ENCODE measurements at places on chromosomes 13 and 19.

DNA sequence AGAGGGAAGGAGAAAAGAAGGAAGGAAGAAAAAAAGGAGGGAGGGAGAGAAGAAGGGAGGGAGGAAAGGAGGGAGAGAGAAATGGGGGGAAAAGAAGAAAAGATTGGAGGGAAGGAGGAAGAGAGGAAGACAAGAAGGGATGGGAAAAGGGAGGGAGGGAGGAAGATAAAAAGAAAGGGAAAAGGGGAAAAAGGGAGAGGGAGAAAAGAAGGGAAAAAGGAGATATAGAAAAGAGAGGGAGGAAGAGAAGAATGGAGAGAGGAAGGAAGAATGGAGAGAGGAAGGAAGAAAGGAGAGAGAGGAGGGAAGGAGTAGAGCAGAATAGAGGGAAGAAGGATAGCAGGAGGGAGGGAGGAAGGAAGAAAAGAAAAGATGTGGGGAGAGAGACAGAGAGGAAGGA, 334.6 kb downstream of the TSHZ3 start:
- DNase-seq: no peak

GRCh38 chr19:55640043-55640576, 692 bp upstream of the ZNF580 start:
- DNase-seq: peak; percentile 75

DNA sequence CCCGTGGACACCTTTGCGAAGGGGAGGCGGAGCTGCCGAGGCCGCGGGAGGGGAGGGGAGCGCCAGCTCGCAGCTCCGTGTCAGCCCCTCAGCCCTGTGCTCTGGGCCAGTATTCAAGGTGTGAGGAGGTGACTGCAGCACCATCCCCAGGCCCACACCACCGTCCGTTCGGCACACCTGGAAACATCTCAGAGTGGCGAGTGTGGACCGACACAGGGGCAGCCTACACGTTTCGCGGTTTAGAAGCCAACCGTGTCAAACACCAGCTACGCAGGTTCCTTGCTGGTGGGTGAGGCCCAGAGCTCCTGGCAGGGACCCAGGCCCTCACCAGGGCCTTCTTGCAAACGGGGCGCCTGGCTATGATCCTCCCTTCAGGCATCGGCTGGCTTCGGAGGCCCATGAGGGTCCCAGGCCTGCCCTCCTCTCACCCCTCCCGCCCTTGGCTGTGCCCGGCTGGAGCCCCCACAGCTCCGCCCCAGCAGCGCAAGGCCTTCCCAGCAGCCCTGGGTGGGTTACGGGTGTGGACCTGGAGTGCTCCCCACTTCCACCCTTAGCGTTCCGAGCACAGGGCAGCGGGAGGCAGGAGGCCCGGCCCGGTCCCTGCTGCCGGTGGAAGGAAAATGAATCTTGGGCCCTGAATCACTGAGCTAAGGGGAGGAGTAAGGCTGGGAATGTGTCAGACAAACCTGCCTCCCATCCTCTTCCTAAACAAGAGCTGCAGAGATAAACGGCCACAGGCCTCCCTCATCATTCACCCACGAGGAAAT, 1.2 kb downstream of the C13orf46 start:
- no peak for DNase-seq

- no peak for DNase-seq
Measured at GRCh38 chr13:80563439-80563838, 222.5 kb upstream of the SPRY2 start.

GRCh38 chr13:97495678-97496077, 61.7 kb downstream of the RAP2A start:
- DNase-seq: no peak

- DNase-seq: peak; percentile 20
Measured at GRCh38 chr19:16202320-16203255, 4.9 kb downstream of the AP1M1 start.

- no peak for DNase-seq
Measured at GRCh38 chr13:22883956-22884355, 296.8 kb upstream of the SGCG start.

DNA sequence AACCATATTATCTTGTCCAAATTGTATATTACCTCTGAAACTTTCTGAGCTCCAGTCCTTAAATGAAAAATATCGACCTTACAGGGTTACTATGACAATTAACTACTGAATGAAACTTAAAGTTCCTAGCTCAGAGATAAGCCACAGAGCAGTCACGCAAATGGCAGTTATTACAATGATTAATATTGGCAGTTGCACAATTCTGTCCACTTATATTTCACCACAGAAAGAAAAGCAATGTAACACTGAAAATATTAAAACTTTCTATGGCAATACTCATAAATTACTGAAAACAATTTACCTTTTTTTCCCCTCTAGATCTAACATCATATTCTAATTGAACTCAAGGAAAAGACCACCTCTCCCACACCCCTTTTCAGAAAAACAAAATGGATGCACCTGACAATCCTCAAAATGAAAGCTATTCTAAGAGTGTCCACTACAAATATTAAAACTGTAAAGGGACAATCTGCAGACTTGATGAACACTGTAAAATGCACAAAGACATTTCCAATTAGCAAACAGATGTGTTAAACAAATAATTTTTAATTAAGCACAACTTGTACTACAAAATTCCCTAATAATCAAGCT, 14.6 kb downstream of the LNX2 start:
- DNase-seq: no peak

- peak; percentile 56 for DNase-seq
Measured at GRCh38 chr13:97235549-97236231, 13.6 kb downstream of the MBNL2 start.

GRCh38 chr13:81383444-81383843, 1042.5 kb upstream of the SPRY2 start:
- DNase-seq: no peak

DNA sequence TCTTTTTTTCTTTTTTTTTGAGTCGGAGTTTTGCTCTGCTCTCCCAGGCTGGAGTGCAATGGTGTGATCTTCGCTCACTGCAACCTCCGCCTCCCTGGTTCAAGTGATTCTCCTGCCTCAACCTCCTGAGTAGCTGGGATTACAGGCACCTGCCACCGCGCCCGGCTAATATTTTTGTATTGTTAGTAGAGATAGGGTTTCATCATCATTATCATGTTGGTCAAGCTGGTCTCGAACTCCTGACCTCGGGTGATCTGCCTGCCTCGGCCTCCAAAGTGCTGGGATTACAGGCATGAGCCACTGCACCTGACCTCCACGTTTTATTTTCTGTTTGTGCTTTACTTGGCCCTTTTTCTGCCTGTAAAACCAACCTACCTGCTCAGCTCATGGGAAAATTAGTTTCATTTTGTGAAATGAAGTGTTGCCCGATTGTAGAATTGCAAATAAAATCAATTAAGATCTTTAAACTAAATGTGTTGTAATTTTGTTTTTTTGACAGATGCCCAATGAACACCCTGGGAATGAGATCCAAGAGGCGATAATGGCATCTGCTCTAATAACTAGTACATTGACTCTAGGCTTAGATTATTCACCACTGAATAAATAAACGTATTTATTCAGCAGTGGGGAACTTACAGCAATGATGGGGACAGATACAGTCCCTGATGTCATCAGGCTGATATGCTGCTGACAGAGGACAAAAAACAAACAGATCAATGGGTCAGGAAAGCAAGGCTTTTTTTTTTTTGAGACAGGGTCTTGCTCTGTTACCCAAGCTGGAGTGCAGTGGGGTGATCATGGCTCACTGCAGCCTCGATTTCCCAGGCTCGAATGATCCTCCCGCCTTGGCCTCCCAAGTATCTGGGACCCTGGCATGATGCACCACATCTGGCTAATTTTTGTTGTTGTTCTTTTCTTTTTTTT, 2.2 kb upstream of the RAB11B start:
- DNase-seq: no peak

DNA sequence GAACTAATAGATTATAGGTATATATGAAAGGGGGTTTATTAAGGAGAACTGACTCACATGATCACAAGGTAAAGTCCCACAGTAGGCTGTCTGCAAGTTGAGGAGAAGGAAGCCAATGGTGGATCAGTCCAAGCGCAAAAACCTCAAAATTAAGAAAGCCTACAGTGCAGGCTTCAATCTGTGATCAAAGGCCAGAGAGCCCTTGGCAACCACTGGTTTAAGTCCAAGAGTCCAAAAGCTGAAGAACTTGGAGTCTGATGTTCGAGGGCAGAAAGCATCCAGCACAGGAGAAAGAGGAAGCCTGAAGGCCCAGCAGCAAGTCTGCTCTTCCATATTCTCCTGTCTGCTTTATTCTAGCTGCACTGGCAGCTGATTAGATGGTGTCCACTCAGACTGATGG, 721.3 kb upstream of the PCDH9 start:
- DNase-seq: no peak

DNA sequence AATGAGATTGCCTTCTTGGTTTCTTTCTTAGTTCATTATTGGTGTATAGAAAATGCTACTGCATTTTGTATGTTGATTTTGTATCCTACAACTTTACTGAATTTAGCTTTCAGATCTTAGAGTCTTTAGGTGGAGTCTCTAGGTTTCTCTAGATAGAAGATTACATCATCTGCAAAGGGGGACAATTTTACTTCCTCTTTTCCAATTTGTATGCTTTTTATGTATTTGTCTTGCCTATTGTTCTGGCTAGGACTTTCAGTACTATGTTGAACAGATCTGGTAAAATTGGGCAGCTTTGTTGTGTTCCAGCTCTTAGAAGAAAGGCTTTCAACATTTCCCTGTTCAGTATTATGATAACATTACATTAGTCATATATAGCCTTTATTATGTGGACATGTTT, 101.0 kb upstream of the SPRY2 start:
- DNase-seq: no peak

DNA sequence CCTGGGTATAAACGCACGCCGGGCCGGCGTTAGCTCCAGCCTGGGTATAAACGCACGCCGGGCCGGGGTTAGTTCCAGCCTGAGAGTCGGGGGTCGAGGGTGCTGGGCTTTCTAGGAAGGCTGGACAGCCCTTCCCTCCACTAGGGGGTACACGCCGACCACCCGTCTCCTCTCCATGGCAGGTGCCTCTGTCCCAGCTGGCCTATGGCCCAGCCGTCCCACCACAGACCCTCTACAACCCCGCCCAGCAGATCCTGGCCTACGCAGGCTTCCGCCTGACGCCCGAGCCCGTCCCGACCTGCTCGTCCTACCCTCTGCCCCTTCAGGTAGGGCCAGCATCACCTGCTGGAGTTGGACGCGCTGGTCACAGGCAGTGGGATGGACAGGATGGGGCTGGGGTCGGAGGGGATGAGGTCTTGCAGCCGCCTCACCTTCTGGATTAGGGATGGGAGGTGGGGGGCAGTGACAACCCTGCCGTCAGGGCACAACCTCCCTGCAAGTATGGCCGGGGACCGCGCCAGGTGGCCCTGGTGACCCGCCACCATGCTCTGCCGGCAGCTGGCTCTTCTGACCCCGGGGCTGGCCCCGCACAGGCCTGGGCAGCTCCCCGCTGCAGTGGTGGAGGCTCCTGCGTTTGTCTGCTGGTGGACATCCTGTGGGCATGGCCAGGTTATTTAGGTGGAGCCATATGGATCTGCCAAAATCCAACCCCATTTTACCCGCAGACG, 45.8 kb downstream of the TMEM255B start:
- no peak for DNase-seq

DNA sequence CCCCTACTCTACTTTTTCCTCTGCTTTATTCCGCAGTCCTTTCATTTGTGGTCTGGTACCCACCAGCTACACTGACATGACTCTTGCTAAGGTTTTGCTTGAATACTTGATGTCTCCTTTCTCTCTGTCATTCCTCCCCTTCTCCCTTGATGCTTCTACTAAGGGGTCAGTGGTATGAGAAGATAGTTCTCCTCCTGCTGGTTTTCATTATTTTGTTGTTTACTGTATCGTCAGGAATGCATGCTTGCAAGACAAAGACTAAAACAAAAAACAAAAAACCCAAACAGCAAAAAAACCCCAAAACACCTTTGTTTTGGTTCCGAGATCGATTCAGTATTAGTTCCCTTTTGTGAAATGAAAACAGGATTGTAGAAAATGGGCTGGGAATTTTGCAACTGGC, 59.5 kb downstream of the PCCA start:
- no peak for DNase-seq

DNA sequence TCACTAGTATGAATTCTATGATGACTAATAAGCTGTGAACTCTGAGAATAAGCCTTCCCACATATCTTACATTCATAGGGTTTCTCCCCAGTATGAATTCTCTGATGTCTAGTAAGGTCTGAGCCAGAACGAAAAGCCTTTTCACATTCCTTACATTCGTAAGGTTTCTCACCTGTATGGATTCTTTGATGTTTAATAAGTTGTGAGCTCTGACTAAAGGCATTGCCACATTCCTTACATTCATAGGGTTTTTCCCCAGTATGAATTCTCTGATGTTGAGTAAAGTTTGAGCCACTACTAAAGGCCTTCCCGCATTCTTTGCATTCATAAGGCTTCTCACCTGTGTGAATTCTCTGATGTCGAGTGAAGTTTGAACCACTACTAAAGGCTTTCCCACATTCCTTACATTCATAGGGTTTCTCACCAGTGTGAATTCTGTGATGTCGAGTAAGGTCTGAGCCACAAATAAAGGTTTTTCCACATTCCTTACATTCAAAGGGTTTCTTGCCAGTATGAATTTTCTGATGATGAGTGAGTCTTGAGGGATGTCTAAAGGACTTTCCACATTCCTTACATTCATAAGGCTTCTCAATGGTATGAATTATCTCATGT, 30.7 kb upstream of the ZFP82 start:
- DNase-seq: no peak

GRCh38 chr19:7348587-7349230, at the start of gene ARHGEF18:
Gene ARHGEF18, plus strand, starts transcription at chr19:7348937. Its CDS starts 13,954 bp downstream, at chr19:7362891.
- DNase-seq: no peak

GRCh38 chr13:97342136-97342535, 91.8 kb upstream of the RAP2A start:
- DNase-seq: no peak

DNA sequence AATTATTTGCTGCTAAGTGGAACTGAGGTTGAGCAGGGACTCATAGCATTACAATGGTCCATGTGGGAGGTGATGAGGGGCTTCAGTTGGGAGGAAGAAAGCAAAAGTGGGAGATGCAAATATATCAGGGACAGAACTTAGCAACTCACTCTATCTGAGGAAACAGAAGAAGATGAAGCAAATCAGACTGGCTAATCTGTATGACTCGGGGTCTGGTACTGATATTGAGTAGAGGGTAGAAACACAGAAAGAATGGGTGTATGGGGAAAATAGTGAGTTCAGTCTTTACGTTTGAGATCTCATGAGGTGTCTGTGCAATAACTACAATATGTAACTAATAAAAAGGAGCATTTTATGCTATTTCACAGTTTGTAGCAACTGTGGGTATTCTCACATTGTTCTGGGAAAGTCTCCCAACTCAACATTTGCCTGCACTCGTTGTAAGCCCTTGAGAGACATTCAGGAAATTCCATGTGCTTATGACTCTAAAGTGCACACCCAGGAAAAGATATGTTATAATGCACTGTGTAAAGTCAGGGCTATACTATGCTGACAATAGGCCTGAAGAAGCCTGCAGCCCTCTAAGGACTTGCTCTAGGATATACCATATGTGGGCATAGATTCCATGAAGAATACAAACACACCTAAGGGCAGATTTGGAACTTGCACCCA, 183.5 kb downstream of the SPRY2 start:
- DNase-seq: peak; percentile 49

- DNase-seq: no peak
Measured at GRCh38 chr19:42323473-42323851, 2.0 kb upstream of the MEGF8 start.
